ENCODE measurements at places on chromosomes 6 and 20.

DNA sequence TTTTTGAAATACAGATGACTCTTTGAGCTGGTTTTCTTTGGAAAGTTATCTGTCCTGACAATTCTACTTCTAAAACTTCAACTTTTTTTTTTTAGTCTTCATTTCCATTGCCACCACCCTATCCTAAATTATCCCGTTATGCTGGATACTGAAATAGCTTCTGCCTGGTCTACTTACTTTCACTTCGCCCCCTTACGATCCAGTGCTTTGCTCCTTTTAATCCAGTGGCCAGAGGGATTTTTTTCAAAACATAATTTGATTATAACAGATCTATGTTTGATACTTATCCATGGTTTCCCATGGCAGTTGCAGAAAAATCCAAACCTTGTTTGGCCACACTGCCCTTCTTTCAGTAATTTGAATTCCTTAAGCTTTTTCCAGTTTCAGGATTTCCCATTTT, 27.4 kb downstream of the ASXL1 start:
- DNase-seq: no peak

DNA sequence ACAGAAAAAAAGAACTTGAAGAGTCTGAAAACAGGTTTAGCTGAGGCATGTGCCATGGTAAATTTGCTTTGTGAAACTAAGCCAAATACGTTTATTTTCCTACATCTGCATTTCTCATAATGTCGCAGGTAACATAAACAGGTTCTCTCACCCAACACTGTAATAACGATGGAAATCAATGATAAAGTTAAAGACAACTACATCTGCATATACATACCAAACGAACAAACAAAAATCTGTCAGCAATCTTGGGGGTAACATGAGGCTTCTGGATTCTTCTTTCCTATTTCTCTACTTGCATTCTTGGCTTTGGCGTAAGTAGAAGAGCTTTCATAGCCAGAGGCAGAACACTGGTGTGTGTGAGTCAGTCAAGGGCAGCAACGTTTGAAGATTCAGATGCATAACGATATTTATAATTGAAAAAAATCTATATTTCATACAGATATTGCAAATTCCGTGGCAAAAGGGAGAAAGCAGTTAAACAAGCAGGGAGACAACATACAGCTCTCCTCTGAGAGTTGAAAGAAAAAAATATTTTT, 195.1 kb downstream of the EDN1 start:
- DNase-seq: no peak

- DNase-seq: no peak
Measured at GRCh38 chr20:57672164-57672563, 37.7 kb downstream of the PMEPA1 start.

DNA sequence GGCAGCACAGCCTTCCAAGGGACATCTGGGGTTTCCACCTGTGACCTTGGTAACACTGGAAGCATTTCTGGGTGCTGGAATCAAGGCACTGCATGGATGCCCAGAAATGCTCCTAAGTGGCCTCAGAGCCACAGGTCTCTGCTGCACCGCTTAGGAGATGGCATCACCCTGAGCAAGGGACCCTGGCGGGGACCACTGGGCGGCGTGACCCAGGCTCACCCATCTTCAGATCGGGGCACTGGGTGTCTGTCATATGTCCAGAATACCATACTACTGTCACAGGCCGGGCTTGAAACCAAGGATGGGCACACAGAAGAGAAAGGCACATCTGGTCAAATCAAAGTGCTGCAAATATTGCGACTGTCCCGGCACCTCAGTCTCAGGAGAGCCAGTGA, 45.9 kb downstream of the SSR1 start:
- DNase-seq: no peak

GRCh38 chr6:143264986-143265764, 185.3 kb downstream of the ADAT2 start:
- no peak for DNase-seq

DNA sequence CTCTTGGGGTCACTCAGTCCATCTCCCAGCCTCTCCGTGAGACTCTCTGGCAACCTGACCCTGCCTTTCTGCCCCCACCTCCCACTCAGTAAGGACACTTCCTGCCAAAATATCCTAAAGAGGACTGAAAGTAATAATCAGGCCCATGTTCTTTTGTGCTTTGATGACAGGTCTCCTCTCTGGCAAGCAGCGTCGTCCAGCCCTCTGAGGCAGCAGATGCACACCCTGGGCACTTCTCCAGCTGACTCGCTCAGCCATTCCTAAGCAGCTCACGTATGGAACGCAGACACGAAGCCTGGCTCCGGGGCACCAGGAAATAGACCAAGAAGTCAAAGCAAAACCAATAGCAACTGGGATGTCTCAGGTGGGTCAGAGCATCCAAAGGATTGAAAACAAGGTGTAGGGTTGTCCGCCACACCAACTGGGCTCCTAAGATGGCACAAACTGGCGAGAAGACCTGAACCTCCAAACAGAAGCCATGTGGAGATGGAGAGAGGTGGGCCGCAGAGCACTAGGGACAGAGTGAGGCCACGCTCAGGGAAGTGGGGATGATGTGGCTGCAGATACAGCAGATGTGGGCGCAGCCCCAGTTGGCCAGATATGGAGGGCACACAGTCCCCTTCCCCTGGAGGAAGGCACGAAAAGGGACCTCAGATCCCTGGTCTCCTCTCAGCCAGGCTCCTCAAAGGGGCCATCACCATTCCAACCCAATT, 99.3 kb downstream of the PRND start:
- no peak for DNase-seq

DNA sequence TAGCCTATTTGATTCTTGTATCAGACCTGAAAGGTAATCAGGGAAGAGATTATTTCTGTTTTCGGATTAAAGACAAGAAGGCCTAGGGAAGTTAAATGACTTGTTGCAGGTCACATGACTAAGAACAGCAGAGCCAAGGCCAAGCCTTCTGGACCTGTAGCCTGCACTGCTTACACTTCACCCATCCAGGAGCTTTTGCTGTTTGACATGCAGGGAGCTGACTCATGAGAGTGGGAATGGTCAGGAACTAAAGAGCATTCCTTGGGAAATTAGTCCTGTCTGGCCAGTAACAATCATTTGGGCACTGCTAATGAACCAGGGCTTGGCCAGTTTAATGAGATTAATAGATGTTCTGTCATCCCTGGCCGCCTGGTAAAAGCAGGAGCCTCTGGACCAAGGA, 46.8 kb downstream of the EIF2S2 start:
- no peak for DNase-seq

DNA sequence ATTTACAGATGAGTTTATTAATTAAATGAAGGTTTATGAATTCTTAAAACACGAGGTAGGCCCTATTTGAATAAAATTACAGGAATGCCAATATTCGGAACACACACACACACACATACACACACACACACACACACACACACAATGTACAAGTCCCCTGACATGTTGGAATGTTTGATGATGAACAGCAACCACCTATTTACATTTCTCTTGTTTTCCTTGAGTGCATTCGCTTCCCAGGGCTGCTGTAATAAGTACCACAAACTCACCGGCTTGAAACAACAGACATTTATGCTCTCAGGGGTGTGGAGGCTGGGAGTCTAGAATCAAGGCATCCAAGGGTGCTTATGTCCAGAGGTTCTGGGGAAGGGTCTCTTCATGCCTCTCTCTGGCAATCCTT, 90.3 kb downstream of the SLC22A3 start:
- no peak for DNase-seq

- DNase-seq: no peak
Measured at GRCh38 chr6:93177438-93177837, 241.9 kb downstream of the EPHA7 start.

DNA sequence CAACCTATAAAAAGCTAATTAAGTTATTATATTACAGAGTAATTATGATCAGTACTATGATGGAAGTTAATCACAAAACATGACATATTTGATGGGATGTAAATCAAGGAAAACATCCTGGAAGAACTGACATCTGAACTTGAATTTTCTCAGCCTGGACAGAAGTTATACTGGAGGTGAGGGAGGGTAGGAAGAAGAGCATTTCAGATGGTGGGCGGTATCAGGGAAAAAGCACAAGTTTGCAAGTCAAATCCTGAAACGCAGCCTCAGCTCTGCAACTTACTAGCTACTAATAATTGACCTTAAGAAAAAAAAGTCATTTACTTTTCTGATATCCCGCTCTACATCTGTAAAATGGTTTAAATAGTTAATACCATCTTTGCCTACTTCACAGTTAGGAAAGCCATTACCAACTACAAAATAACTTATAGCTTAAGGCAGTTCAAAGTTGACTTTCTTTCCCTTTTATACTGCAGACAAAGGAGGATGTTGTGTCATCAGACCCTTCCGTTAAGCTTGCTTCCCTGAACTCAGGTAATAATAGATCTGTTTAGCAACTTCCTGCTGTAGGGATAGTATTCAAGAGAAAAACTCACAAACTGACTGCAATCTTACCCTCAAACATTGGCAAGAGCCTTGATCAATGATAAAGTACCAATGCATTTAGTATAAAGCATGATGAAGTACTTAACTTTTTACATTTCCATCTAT, 21.0 kb downstream of the NOL7 start:
- no peak for DNase-seq

GRCh38 chr6:168196385-168196860, 117.4 kb upstream of the FRMD1 start:
- no peak for DNase-seq

All from stimulated activated CD8-positive, alpha-beta memory T cell treated with anti-CD3 and anti-CD28 coated beads, Interleukin-7, amount 100 ng/mL, for 1 hour (primary cell).